Thymus (tissue), 14 donors: ENCODE measurements at places on chromosomes 3 and 15. TPM values are rescaled to one million over a fixed set of nuclear protein-coding genes. Genes with fewer than 3 reads are reported as not detected.

Gene TPRA1
- 20.0 TPM for polyA plus RNA-seq

Gene EAF1
- polyA plus RNA-seq, result 7.1 TPM

Gene PHLDB2
- polyA plus RNA-seq, result 37.8 TPM

Gene MYO5A
- polyA plus RNA-seq, result 8.7 TPM

Gene RRP9
- polyA plus RNA-seq, result 16.9 TPM

DNA sequence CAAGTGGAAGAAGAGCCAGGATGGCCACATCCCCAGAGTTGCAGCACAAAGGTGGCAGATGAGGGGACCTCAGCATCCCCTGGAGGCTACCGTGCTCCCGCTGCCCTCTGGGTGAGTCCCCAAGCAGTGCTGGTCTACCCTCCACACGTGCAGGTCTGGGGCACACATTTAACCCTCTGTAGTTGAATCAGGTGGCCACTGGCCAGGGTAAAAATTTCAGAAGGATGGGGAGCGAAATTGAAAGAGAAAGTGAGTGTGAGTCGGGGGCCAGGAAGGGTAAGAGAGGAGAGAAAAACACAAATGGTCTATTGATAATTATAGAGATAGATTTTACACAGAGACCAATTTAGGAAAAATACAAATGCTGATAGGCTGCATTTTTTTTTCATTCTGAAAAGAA lies 139.5 kb upstream of the EIF1B start:
- DNase-seq, result no peak

- DNase-seq, result no peak
Measured at GRCh38 chr15:100941536-100941935, 22.4 kb downstream of the LRRK1 start.

DNA sequence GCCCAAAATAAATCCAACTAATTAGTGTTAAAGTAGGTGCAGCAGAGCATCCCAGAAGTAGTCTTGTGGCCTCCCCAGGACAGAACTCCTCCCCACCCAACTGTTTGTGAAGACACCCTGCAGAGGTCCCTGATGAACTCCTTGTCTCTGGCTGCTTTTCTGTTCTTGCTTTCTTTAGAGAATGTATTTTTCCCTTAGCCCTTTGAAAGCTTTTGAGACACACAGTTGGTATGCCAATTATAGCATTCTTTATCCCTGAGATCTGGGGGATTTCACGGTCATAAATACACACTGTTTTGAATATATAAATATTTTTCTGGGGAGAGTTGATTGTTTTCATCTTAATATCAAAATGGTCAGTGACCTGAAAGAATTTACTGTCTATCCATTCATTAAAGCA lies 9.8 kb downstream of the TFG start:
- no peak for DNase-seq

DNA sequence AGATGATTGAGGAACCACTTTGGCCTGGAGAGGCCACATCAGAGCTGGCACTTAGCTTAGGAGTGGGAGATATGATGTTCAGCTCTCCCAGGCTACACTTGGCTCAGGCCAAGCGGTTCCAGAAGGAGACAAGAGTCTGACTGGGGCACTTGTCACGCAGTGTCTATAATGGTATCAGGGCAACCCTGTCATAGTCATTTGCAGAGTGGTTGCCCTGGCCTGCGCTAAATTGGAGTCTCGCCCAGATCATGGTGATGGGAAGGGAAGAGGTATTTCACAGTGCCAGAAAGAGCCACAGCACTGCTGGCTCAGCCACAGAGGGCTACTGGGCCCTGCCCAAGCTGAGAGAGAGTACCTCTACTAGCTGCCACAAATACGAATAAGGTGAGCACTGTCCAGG lies 186.9 kb upstream of the CRBN start:
- DNase-seq, result no peak

DNA sequence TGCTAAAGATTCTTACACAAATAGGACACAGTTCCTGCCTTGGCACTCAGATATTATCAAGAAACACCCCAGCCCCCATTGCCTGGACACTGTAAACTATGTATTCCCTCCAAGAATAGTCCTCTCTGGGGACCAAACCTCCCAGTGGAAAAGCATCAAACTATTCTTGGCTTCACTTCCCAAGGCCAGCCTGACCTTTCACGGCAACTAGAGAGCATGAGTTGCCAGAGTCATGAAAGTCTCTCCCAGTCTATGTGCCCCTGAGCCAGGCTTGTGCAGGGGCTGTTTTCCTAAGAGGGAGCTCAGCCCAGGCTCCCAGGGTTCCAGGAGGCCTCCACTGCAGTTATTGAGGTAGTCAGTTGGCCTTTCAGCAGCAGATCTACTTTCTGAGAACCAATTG lies 251.9 kb upstream of the TGFBR2 start:
- DNase-seq, result no peak

DNA sequence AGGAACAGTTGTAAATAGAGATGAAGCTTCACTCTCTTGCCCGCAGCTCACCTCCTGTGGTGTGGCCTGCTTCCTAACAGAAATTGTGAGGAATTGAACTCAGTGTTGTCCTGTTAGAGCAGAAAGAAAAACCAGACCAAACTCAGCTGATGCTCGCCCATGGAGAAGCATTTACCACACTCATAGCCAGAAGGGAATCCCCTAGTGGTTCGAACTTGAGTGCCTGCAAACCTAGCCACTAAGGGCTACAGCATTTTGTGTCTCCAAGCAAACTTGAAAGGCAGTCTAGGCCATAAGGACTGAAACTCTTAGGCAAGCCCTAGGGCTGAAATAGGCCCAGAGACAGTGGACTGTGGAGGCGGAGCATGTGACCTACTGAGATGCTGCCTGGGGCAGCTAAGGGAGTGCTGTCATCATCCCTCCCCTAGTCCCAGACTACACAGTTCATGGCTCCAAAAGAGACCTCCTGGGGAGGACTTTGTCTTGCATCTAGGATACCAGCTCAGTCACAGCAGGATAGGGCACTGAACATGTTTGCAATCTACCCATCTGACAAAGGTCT lies 44.5 kb upstream of the MCTP2 start:
- DNase-seq, result no peak

DNA sequence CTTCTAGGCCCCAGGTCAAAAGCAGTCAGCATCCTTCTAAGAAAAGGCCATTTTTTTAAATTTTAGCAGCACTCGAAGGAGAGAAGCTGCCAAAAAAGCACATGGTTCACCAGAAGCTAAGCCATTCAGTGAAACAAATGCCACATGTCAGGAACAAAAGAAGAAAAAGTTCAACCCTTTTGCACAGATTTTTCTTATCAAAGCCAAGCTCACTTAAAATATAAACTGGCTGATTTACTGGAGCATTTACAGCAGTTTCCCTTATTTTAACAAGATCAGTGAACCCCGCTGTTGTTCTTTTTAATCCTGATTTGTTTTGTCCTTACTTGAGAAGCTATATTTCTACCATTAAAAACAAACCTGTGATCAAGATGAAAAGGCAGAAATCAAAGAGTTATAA lies 46.5 kb upstream of the SYNPR start:
- no peak for DNase-seq

DNA sequence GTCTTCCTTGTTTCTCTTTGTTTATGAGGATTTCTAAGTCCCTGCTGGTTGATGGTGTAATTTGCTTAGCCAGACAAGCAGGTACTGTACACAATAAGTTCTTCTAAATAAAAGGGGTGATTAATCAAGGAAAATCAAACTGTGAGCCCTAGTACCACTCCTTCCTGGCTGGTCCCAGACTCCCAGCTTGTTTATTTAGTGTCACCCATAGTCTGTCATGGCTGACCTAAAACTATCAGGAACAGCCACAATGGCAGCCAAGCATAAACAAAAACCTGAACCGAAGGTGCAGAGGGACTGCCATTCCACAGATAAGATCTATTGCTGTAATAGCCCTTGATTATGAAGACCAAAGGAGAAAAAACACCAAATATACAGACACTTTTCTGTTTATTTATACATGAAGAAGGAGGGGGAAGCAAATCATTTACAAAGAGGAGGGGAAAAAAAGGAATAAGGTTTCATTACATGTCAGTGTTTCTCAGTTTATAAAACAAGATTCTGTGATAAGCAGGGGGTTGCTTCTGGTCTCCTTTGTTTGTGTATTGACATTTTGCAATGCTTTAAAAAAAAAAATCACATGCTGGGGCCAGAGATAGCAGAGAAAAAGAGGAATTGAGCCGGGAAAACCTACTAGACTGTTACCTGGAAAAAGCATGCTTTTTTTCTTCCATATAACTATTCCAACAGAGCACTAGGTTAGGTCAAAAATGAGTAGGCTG lies 182.4 kb upstream of the DPH6 start:
- DNase-seq, result no peak

DNA sequence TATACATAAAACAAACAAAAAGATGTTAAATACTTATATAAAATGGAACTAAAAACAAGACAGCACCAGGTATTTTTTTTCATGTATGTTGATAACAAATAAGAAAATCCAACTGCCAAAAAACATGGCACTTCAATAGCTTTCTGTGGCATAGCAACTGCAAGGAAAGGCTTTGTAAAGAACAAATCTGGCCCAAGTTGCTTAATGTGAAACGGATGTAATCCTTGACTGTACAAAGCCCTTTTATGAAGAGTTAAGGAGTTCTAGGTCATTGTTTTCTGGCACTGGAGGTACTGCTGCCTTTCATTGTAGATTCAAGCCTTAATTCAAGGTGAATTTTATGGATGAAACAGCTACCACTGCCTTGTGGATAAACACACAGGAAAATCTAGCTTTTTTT lies 68.8 kb upstream of the SLC12A8 start:
- no peak for DNase-seq

- no peak for DNase-seq
Measured at GRCh38 chr3:156763931-156764720, 62.0 kb upstream of the LEKR1 start.

GRCh38 chr3:169863458-169863899 lies 6.3 kb downstream of the LRRC31 start:
- peak; percentile 86 for DNase-seq

DNA sequence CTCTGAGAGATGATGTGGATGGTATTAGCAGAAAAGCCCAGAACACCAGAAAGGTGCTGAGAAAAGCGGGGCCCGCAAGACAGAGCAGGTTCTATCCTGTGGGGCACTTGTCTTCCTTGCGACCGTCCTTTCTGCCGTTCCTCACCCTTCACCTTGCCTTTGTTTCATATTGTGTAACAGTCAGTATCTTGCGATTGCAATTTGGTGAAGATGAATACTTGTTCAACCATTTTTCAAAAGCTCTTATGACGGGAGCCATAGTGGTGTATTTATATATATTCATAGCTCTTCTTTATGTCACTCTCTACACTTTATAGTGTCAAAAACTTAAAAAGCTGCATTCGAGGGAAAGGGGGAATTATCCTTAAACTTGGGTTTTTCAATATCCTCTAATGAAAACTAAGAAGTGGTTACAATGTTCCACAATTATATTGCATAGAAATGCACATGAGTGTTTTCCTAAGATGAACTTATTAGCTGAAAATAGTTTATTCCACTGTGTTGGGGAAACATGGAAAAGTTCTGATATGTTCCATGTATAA lies 797 bp downstream of the MAP3K13 start:
- no peak for DNase-seq

- DNase-seq, result no peak
Measured at GRCh38 chr3:150407808-150408220, 284 bp upstream of the TSC22D2 start.

DNA sequence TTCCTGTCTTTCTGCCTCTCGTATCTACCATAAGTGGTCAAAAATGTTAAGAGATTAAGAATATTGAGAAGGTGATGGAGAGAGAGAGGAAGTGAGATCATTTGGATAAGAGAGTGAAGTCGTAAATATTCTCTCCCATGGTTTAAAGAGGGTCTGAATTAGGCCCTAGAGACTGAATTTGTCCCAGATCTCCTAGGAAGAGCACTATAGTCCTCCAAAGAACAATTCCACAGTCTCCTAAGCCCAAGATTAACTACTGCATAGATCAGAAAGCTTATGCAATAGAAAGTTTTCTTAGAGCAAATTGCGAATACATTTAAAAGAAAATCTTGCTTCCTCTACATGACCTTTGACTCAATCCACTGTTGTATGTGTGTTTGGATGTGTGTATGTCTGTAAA lies 598.8 kb downstream of the TUSC7 start:
- DNase-seq, result no peak

DNA sequence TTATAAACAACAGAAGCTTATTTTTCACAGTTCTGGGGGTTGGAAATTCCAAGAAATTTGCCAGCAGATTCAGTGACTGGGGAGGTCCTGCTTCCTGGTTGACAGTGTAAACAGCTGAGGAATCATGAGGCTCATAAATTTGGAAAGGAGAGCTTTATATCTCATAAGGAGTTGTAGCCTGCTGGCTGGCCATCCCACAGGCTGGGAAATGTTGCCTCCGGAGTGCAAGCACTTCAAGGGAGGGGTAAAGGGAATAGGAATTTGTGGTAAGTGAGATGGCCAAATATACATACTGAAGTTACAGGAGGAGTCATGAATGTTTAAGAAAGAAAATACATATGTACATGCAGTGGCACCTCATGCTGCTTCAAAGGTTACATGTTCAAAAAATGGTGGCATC lies 217.2 kb upstream of the CBLB start:
- DNase-seq, result no peak

GRCh38 chr15:69403594-69403993 lies 10.6 kb upstream of the KIF23 start:
- no peak for DNase-seq

GRCh38 chr15:94792196-94792595 lies 560.8 kb downstream of the MCTP2 start:
- DNase-seq, result no peak

DNA sequence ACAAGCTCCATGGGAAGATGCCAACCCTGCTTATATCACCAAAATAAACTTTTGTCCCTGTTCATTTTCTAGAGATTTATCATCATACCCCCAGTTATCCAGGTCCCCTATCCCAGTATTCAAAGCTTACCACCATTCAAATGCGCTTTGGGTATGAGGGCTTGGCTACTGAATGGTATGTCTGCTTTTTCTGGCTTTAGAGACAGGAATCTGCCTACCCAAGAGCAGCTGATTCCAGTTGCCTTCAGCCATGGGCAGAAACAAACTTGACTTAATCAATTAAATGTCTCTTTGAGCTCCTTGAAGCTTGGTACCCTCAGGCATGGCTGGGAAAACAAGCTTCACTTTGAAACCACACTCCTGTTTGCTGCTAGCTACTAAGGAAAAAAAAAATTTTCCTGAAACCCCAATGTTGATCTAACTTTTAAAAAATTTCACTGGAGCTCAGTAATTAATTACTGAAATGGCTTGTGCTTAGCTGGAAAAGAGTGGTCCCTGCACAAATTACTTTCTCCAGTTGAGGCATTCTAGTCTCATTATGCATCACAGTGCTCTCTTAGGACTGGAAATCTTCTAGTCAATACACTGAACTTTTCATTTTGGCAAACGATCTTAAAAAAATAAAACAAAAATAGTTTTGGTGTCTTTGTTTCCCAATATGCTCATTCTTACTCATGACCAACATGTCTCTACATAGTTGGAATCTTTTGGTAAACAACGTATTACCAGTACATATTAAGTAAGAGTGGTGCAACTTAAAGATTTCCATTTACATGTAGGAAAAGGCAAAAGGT lies 242.8 kb downstream of the DTWD1 start:
- DNase-seq, result no peak

- no peak for DNase-seq
Measured at GRCh38 chr3:166809520-166809919, 570.6 kb downstream of the ZBBX start.

GRCh38 chr3:72748659-72749058 lies 99.6 kb downstream of the SHQ1 start:
- no peak for DNase-seq

GRCh38 chr15:70376929-70377691 lies 279.4 kb upstream of the TLE3 start:
- DNase-seq, result no peak

- no peak for DNase-seq
Measured at GRCh38 chr3:179369621-179370020, 22.1 kb downstream of the MFN1 start.

GRCh38 chr3:141828890-141829289 lies 47.6 kb upstream of the ATP1B3 start:
- DNase-seq, result no peak
